ENCODE measurements at places on chromosomes 13 and 19.

- no peak for DNase-seq
These were observed 86.5 kb downstream of the NUFIP1 start for GRCh38 chr13:44902738-44903137.

DNA sequence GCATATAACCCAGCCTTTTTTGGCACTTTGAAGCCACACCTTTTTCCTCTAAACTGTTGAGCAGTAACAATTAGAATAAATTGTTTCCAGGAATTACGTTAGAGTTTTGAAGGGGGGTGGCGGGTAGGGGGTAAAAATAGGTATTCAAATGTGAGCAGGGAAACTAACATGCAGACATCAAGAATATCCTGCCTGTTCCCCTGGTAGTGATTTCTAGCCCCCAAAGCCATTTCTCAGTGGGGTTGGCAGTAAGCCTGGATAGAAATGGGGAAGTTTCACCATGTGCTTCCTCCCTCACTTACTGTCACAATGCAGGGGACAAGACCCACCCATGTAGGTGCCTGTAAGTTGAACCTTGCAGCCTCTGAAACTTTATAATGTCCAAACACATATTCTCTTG, 3.8 kb downstream of the DOCK9 start:
- DNase-seq, result no peak

GRCh38 chr19:3708207-3708931, at the start of gene TJP3:
TJP3 (plus strand) TSS chr19:3708384; CDS start chr19:3728433, 20,049 bp downstream.
- no peak for DNase-seq

DNA sequence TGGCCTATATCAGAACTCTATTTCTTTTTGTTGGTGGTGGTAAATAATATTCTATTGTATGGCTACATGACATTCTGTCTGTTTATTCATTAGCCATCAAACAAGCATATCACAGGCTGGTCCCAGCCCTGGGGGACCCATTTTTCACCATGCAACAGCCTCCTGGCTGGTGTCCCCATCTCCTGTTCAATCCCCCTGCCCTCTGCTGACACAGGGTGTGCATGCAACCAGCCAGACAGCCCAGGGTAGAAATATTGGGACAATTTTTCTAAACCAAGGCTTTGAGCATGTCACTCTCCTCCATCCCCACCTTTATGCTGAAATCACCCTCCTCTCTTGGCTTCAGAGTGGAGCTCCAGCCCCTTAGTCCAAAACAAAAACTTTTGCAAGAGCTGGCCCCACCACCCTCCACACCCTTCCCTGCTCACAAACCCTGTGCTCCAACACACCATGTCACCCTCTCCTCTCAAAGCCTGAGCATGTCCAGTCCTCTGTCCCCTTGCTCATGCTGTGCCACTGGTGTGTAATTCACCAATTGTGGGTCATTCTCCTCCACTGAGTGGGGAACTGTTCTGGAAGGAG, 153.0 kb upstream of the UQCRFS1 start:
- DNase-seq, result no peak

- no peak for DNase-seq
These were observed 1627.0 kb downstream of the PCDH9 start for GRCh38 chr13:65603160-65603559.

DNA sequence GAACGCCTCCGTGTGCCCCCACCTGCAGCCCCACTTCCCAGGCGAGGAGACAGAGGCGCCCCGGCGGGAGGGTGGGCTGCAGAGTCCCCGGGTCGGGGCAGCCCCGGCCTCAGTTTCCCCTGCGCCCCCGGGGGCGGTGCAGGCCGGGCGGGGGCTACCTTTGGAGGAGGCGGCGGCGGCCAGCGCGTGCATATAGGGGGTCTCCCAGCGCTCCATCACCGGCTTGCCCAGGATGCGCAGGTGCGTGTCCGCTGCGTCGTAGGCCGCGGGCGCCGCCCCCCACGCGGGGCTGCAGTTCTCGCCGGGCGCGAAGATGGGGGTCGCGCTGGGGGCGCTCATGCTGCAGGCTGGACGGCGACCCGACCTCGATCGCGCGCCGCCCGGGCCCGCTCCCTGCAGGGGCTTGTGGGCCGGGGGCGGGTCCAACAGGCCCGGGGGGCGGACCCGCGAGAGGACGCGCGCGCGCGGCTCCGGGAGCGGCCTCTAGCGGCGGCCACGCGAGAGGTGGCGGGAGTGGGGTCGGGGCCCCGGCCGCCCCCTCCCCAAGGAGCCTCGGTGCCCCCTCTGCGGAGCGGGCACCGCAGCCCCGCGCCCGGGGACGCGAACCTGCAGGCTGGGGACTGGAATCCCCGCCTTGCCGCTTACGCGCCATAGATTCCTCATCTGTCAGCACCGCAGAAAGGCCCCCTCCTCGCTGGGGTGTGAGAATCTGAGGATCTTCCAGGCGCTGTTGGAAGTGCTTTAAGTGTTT, at the start of gene GAMT:
Gene GAMT, minus strand, starts transcription at position 405 of the 751 bp plus-strand sequence. Its CDS starts 66 bp downstream, at position 339.
- peak; percentile 41 for DNase-seq

DNA sequence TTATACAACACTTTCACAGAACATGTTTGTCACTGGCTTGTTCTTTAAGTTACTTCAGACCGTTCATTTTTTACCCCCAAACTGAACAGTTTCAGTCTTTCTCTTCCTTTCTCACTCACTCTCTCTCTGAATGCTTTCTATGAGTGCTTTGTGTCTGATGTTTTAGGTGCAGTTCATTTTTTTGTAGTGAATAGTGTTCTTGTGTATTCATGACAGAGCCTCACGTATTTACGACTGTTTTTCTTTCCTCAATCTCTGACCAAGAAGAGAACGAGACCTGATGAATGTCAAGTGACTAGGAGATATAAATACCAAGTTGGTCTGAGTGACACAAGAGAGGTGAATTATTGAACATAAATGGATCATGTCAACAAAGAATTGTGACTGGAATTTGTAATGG, 1525.0 kb upstream of the MIR17HG start:
- DNase-seq, result no peak

GRCh38 chr13:49645451-49645850, 17.1 kb downstream of the ARL11 start:
- DNase-seq, result no peak

GRCh38 chr13:50476577-50477285, 366.8 kb downstream of the DLEU7 start:
- peak; percentile 21 for DNase-seq

- DNase-seq, result no peak
These were observed 864.3 kb downstream of the SLITRK6 start for GRCh38 chr13:84934911-84935310.

DNA sequence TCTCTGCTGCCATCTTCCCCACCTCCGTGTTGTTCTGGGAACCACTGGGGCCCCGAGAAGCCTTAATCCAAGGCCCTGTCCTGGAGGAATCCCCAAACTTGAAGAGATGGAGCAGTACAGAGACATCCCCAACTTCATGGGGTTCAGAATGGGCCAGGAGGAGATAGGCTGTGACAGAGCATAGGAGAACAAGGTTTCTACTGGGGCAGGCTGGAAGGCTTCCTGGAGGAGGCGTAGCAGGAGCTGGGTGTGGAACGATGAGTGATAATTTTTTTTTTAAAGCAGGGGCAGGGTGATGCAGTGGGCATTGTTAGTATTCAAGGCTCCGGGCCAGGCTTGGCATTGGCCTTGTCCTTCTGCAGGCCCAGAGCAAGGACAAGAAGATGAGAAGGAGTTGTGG, 3.3 kb downstream of the CYP4F8 start:
- no peak for DNase-seq

GRCh38 chr19:40286971-40287421, 1.9 kb upstream of the AKT2 start:
- DNase-seq, result no peak

DNA sequence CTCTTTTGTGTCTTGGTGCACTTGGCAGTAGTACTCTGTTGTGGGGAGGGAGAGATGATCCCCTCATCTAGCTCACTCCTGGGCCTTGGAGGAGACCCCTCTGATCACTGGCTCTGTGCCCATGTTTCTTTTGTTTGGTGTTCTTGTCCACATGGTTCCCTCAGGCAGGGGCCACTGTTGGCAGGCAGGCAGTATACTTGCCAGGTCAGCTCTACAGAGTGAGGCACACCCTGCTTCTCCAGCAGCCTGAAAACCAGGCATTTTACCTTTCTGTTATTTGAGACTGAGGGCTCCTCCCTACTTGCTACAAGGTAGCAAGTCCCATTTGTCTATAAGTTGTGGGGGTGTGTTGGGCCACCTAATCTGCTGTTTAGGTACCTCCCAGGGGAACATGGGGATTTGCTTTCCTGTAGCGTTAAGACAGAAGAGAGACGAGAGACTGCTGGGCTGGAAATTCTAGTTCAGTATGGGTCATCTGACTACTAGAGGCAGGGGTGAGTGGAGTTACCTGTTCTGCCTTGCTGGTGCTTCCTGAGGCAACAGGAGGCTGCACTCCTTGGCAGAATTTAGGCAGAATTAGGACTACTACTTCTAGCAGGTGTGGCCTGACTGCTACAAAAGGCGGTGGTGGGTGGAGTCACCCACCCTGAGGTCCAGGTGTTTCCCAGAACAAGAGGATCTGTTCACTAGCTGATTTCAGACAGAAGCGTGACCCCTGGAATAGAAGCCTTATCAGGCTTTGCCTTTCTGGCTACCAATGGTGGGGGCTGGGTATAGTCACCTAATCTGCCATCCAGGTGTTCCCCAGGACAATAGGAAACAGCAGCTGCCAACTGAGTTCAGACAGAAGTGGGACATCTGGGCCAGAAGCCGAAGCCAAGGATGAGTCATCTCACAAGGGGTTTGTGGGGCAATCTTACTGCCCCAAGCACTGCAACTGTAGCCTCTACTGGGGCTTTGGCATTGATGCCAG, 843.0 kb upstream of the ATXN8OS start:
- DNase-seq, result no peak

GRCh38 chr19:3745363-3746045, 16.0 kb downstream of the APBA3 start:
- no peak for DNase-seq

DNA sequence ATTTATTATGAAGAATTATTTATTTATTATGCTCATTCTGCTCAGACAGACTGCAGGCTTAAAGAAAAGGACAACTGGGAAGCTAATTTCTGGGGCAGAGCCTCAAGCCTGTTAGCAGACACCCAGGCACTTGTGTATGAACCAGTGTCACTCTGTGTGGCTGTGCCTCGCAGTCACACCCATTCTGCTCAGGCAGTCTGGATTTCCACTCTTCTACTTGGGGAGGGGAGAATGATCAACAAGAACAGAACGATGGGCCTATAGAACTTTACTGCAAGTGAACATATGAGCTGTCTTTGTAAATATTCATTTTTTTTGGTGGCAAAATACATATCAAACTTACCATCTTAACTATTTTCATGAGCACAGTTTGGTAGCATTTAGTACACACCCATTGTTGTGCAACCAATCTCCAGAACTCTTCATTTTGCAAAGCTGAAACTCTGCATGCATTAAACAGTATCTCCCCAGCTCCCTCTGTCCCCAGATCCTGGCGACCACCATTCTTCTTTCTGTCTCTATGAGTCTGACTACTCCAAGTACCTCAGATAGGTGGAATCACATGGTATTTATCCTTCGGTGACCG, 181.7 kb downstream of the NUFIP1 start:
- no peak for DNase-seq

GRCh38 chr19:50008532-50008931, 16.6 kb downstream of the VRK3 start:
- peak; percentile 11 for DNase-seq

DNA sequence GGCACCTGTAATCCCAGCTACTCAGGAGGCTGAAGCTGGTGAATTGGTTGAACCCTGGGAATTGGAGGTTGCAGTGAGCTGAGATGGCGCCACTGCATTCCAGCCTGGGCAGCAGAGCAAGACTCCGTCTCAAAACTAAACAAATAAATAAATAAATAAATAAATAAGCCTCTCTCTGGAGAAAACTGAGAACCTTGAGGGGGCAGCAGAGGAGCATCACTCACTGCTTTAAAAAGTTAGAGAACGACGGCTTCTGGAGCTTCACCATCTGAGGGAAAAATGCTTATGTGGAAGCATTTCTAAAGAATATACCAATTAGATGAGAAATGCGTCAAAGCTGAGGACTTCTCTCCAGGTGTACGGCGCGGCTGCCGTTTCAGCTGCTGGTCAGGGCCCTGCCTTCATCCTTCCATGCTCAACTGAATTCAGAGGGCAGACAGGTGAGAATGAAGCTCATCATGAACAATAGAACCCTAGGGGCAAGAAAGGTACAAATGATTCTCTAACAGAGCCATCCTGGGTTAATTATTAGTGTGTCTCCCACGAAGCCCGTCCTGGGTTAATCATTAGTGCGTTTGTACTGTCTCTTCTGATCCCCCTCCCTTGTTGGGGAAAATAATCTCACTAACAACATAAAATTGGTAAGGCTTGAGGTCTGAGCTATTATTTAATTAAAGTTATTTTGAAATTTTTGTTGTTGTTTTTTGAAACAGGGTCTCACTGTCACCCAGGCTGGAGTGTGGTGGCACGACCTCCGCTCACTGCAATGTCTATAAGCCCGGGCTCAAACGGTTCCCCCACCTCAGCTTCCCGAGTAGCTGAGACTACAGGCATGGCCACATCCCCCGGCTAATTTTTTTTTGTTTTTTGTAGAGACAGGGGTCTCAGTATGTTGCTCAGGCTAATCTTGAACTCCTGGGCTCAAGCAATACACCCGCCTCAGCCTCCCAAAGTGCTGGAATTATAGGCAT, 80.1 kb downstream of the IPO5 start:
- DNase-seq, result peak; percentile 78

DNA sequence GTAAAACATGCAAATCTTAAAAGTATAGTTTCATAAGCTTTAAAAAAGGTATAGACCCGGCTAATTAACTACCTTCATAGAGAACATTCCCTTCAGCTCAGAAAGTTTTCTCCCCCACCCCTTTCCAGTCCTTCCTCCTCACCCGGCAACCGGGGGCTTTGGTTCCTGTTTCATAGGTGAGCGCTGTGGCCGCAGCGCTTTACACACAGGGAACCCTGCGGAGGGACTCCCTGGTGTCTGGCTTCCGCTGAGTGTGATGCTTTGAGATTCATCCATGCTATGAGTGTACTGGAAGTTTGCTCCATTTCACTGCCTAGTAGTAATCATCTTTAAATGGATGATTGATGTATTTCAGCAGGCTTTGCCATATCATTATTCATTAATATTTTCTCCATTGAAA, 26.0 kb upstream of the PABPC3 start:
- no peak for DNase-seq

DNA sequence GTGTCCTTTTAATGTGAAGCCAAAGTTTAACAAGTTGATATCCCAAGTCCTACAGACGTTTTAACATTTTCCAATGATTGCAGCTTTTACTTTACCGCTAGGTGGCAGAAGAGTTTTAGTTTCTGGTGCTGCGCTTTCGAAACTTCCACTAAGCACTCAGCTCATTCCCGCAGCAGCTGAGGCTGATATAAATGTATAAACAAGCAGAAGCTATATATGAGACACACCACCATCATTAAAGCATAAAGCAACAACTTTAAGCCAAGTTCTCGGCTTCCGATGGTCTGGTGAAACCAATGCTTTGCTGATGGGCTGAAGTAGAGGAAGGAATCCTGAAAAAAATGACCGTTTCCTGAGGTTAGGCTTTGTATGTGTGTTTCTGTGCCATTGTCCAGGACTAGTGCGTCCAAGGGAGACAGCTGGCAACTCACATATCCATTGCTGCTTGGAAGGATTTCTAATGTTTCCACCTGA, 753.9 kb downstream of the OLFM4 start:
- peak; percentile 65 for DNase-seq

DNA sequence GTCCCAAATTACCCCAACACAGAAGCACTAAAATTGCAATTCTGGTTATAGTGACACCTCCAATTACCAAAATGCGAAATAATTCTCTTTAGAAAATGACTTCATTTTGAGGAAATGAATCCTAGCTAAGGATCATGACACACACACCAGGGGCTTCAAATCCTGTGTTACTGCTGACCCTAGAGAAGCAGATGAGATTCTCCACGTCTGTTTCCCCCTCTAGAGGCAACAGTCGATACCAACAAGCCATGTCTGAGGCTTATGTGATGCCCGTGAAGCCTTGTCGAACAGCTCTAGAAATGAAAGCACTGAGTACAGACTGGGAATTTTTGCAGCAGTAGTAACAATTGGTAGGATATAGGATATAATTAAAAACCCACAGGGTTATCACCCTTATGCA, 153.6 kb upstream of the TMTC4 start:
- no peak for DNase-seq
